Anterior cingulate cortex (tissue), 58 donors: ENCODE measurements at places on chromosomes 11 and 22.

DNA sequence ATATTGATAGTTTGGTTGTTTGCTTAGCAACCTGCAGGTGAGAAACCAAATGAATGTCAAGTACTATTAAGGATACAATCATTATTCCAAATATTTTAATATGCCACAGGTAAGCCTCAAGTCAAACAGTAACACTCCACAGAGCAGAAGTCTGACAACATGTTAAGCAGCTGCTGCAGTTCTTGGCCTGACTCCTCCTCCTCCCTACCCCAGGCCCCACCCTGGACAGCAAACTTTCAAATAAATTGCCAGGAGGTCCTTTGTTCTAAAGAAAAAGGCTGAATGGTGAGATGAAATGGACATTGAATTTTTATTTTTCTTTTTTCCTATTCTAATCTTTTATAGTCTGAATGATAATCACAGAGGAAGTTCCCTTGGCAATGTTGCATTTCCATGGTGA lies 260.0 kb upstream of the POU2AF2 start:
- no peak for DNase-seq

- no peak for DNase-seq
Observed at GRCh38 chr11:72354356-72355115, 79.8 kb downstream of the CLPB start.

- DNase-seq: no peak
Observed at GRCh38 chr11:46982797-46983452, 46.4 kb downstream of the CSTPP1 start.

- DNase-seq: no peak
Observed at GRCh38 chr22:45120931-45121330, 42.8 kb upstream of the NUP50 start.

DNA sequence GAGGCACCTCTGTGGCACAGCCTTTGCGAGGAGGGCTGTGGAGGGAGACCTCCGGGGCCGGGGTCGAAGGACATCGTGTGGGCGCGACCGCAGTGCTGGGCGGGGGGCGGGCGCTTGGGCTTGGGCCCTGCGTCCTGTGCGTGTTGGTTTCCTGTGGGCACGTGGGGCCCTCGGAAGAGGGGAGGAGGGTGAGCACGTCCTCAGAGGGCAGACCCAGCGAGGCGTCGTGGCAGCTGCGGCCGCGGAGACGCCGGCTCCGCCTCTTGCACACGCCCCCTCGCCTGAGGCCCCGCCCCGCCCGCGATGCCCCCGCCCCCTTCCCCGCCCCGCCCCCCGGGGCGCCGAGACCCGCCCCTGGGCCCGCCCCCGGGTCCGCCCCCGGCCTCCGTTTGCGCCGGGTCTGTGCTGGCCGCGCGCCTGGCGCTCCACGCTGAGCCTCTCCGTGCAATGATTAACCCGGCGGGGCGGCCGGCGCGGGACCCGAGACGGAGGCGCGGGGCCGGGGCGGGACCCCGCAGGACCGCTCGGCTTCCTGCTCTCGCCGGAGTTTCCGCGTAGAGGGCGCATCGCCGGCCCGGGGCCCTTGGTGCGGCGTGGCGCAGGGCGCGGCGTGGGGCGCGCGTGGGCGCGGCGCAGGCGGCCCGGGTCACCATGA lies at the start of gene PRR5:
Gene PRR5 (plus strand): TSS at position 381 of the 655 bp plus-strand sequence. CDS start 271 bp downstream, at position 652.
- DNase-seq: peak; percentile 18

DNA sequence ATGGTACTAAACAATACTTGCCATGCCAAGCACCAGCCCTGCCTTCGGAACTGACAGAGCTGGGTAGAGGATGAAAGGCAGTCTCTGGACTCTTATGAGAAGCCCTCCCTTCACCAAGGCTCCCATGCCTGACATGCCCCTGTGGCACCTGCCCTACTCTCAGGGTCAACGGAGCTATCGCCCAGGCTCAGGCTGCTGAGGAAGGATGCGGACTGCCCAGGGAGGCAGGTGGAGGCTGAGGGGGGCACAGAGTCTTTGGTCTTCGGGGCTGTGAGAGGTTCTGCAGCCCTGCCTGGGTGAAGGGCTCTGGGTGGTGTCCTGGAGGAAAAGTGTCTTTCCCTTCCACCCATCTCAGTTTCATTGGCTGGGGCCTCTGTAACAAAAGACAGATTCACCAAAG lies 290.8 kb upstream of the B3GAT1 start:
- no peak for DNase-seq

GRCh38 chr11:33900159-33900840 lies 8.4 kb upstream of the LMO2 start:
- no peak for DNase-seq

GRCh38 chr22:21861851-21862250 lies 5.6 kb downstream of the MAPK1 start:
- DNase-seq: no peak

DNA sequence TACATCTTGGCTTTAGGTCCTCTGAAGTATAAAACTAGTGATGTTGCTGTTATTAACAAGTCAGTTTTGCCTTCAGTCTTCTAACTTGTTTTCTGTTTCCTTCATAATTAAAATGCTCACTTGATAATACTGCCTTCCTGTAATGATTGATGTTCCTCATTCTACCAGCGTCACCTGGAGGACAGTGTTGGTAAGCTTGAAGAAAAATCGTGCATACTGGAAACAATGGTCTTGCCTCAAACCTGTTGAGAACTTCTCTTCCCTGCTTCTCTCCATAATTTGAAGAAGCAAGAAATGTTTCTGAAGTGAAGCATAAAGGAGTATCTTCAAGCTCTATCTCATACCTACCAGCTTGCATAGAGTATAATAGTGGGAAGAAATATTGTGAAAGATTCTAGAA lies 3.0 kb downstream of the YWHAH start:
- DNase-seq: peak; percentile 16

GRCh38 chr11:8989453-8989852 lies 14.3 kb downstream of the NRIP3 start:
- no peak for DNase-seq

GRCh38 chr22:24950272-24950902 lies 2.1 kb upstream of the KIAA1671 start:
- peak; percentile 19 for DNase-seq

DNA sequence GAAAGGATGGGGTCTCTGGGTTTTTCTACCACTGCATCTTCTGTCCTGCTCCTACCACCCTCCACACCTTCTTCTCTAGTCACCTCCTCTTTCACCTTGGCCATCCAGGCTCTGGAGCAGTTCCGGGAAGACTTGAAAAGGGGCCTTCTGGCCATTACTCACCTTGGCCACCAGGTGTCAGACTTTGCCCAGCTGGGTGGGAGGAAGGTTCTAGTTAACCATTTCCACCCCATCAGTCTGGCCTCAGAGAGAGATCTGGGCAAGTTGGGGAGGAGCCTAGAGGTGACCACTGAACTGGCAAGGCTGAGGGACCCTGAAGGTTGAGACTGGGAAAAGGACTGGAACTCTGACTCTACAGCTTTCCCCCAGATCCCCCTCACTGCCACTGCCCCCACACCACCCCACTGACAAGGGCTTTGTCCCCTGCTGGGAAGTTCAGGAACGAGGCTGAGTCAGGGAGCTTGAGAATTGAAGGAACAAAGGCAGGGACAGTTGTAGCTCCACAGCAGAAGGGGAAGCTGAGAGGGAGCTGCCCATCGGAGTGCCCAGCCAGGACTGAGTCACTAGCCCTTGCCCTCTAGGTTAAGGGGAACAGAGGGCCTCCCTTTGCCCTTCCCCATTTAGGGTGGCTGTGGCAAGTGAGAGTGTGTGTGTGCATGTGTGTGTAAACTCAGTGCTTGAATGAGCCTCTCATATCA lies 3.7 kb upstream of the POLD4 start:
- DNase-seq: no peak

DNA sequence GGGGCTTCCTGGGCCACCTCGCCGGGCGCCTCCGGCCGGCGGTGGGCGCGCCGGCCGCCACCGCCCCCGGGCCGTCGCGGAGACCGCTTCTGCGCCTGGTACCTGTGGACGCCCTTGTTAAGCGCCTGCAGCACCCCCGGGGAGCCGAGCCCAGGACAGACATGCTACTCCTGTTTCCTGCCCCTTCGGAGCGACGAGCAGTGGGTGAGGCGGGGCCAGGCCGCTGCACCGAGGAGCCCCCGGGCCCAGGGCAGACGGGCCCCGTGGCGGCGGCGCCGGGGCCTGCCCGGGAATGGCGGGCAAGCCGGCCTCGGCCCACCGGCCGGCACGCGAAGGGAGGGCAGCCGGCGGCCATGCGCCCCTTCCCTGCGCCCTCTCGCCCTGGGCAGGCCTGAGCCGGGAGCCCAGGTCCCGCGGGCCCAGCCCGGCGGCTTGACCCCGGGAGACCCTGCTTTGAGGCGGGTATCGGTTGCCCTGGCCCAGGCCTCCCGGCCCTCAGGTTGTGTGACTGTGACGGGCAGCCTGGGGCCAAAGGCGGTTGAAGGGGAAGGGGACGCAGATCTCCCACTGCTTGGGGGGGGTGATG lies 789 bp upstream of the KDM2A start:
- DNase-seq: no peak

GRCh38 chr11:19675397-19675796 lies 37.2 kb upstream of the NAV2 start:
- no peak for DNase-seq

DNA sequence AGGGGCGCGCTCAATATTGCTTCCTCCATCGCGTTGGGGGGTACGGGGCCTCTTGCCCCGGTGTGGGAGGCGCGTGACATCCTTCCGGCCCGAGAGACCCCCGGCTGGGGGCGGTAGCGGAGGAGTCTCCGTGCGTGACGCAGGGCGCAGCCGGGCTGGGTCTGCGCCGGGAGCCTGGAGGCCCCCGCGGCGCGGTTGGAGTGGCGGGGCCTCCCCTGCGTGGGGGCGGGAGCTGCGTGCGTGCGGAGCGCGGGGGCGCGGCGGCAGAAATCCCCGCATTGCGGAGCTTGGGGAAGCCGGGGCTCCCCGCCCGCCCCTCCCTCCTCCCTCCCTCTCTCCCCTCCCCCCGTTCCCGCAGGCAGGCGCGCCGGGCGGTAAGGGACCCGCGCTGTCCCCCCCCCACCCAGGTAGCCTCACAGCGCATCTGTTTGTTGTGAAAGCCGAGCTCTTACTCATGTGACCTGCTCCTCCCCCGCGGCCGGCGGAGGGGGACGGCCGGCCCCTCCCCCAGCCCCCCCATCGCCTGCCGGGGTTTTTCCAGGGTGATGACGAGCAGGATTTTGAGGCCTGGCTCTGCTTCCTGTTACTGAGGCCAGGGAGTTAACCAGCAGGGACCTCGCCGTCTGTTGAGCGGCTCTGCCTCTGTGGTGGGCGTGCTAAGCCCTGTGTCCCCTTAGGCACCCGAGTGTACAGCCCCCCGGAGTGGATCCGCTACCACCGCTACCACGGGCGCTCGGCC lies 1.6 kb downstream of the PIM3 start:
- DNase-seq: peak; percentile 55

- DNase-seq: no peak
Observed at GRCh38 chr11:78605296-78605695, 30.6 kb upstream of the NARS2 start.

- DNase-seq: peak; percentile 62
Observed at GRCh38 chr11:3001496-3001895, 9.4 kb upstream of the NAP1L4 start.

GRCh38 chr11:103875855-103876510 lies 160.5 kb upstream of the DDI1 start:
- DNase-seq: no peak

GRCh38 chr11:107172996-107173395 lies 154.7 kb upstream of the GUCY1A2 start:
- no peak for DNase-seq

DNA sequence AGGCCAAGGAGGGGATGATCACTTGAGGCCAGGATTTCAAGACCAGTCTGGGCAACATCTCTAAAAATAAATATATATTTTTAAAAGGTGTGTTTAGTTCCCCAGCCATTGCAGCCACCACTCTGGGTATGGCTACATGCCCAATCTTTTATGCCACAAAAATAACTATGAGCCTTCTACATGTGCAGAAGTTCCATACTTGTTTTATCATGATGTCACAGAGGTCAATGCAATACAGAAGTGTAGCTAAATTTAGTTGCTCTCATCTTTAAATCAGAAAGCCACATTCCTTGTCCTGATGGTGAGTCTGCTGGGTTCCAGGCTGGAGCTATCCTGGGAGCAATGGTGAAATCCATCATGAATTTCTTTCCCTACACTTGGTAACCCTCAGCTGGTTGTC lies 436.3 kb downstream of the DYNC2H1 start:
- no peak for DNase-seq
